Fibroblast of lung (primary cell): ENCODE measurements at places on chromosomes 11 and 22. TPM values are rescaled to one million over a fixed set of nuclear protein-coding genes. Genes with fewer than 3 reads are reported as not detected.
A peak's percentile ranks its signal among the peaks of the same experiment; 100 is the strongest.

GRCh38 chr11:7579361-7579791 is 65.6 kb downstream of the PPFIBP2 start:
- no peaks in the 10 kb centered on the region for H3K36me3 ChIP-seq
- H3K27ac ChIP-seq: no peak overlapping the region
- H3K4me1 ChIP-seq: peaks cover 31% of the 10 kb centered on the region
- peak; percentile 3 for DNase-seq
- H3K4me3 ChIP-seq: no peak overlapping the region

DNA sequence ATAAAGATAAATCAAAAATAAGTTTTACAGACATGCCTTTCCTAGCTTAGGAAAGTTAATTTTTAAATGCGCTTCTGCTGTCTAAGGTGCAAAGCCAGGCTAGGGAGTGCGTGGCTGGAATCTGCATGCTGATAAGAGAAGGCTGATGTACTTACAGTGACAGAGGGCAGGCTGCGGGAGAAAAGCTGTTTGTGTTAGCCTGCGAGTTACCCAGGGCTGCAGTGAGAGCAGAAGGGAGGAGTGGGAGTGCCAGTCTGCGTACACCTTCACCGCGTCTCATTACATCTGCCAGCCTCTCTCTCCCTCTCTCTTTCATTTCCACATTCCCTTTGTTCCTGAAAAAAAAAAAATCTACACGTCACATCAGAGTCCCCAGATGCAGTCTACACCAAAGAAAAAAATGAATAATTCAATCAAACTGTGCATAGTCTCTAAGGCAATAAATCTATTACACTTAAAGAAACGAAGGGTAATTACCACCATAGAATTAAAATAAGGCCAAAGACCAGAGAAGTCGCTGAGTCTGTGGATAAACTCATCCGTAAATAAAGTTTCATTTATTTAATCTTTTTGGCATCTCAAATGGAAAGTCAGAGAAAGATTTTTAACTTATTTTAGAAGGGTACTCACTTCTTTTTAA is 126.4 kb upstream of the C11orf58 start:
- H3K4me1 ChIP-seq: no peaks in the 10 kb centered on the region
- no peak overlapping the region for H3K27ac ChIP-seq
- H3K36me3 ChIP-seq: no peaks in the 10 kb centered on the region

DNA sequence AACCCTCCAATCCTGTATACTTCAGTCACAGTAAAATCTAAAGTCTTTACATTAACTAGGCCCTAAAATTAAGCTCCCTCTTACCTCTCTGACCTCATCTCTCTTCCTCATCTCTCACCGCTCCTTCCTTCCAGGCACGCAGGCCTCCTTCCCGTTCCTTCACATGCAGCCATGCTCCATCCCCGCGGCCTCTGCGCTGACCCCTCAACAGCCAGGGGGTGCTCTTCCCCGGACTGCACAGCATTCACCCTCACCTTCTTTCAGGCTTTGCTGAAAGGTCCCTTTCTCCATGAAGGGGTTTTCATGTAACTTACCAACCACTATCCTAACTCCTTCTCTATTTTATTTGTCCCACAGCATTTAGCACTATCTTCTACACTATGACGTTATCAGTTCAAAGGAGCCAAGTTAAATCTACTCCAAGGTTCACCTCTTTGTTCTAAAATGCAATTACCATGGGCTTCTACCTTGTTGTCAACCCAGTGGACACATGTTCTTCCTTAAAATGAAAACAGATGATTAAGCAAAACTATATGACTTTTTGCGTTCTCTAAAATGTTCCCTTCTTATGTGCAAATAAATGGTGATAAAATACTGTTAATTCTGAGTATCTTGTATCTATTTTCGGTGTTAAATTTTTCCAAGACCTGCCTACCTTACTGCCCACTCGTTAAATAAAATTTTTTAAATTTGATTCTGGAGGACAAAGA is 57.8 kb upstream of the APOA1 start:
- H3K36me3 ChIP-seq: no peaks in the 10 kb centered on the region
- H3K4me3 ChIP-seq: no peak overlapping the region
- no peaks in the 10 kb centered on the region for H3K27me3 ChIP-seq
- no peak overlapping the region for H3K27ac ChIP-seq
- H3K4me1 ChIP-seq: no peaks in the 10 kb centered on the region

The C1QTNF4 gene
- total RNA-seq: under 0.01 TPM in 2 replicates

The RANGAP1 gene
- 28.0 and 59.9 TPM in 2 replicates for total RNA-seq

The CD6 gene
- total RNA-seq: not detected in 2 replicates
